ENCODE measurements at places on chromosomes 12 and 14. TPM values are rescaled to one million over a fixed set of nuclear protein-coding genes. Genes with fewer than 3 reads are reported as not detected.

The BEST3 gene
- not detected for polyA plus RNA-seq

The TMEM119 gene
- polyA plus RNA-seq, result 154 TPM

GRCh38 chr12:27627123-27627852 is 69.0 kb upstream of the REP15 start:
- peak overlapping the region; percentile 31 for H3K4me3 ChIP-seq
- H3K4me1 ChIP-seq, result peaks cover 17% of the 10 kb centered on the region

The KRT73 gene
- not detected for polyA plus RNA-seq

- DNase-seq, result no peak
- H3K4me1 ChIP-seq, result no peaks in the 10 kb centered on the region
- no peak overlapping the region for H3K4me3 ChIP-seq
Observed at GRCh38 chr14:70257526-70257925, 68.8 kb upstream of the SLC8A3 start.

The MORN3 gene
- 0.23 TPM for polyA plus RNA-seq

The RHEBL1 gene
- polyA plus RNA-seq, result 0.41 TPM

DNA sequence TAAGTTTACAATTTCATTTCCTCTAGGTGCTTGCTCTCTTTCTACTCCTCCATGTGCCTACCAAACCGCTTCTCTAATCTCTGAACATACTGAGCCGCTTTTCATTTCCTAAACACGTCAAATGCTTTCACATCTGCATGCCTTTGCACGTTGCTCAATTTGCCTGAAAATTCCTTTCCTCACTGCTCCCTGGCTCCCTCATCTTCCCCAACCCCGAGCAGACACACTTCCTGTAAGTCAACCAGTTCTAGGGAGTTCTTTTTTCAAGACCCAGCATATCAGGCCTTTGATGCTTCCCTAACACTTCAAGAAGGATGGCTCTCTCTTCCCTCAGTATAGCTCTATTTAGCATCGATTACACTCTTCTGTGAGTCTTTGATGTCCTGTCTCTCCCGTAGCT is 50.3 kb downstream of the LMO3 start:
- no peaks in the 10 kb centered on the region for H3K27me3 ChIP-seq
- H3K4me1 ChIP-seq, result no peaks in the 10 kb centered on the region
- H3K4me3 ChIP-seq, result peak overlapping the region; percentile 2
- DNase-seq, result no peak
- H3K27ac ChIP-seq, result no peak overlapping the region
- no peaks in the 10 kb centered on the region for H3K36me3 ChIP-seq

The CRACR2A gene
- polyA plus RNA-seq, result 5.9 TPM

The NPAS3 gene
- 0.10 TPM for polyA plus RNA-seq

DNA sequence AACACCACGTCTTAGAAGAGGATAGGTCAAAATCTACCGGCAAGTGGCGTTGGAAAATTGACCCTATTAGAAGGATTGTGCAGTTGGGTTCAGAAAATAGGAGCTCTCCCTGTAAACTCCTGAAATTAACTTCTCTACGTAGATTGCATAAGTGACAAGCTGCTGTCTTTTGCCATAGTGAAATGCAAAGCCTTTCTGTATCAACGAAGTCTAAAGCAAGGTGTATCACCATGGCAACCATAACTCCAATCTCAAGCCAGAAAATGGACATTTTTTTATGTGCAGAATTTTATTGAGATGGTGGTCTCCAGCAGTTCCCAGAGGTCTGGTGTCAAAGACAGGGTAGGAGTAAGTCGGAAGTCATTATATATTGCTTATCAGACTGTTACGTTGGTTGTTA is 367.7 kb upstream of the NOVA1 start:
- DNase-seq, result no peak
- H3K4me3 ChIP-seq, result no peak overlapping the region
- H3K36me3 ChIP-seq, result no peaks in the 10 kb centered on the region
- H3K4me1 ChIP-seq, result no peaks in the 10 kb centered on the region
- H3K27me3 ChIP-seq, result no peaks in the 10 kb centered on the region

The ZNF891 gene
- 0.27 TPM for polyA plus RNA-seq

DNA sequence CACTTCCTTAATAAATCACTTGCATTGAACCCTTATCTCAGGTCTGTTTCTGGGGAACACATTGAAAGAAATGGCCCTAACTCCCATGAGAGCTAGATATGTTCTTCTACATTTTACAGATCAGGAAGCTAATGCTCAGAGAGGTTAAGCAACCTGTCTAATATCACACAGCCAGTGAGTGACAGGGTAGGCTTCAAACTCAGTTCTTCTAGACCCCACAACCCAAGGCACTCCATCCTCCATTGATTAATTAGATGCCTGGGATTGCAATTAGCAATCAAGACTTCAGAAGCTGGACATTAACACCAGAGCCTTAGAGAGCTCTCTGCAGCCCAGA is 59.8 kb downstream of the C14orf132 start:
- no peak for DNase-seq
- H3K36me3 ChIP-seq, result no peaks in the 10 kb centered on the region
- peaks cover 16% of the 10 kb centered on the region for H3K4me1 ChIP-seq
- H3K27ac ChIP-seq, result no peak overlapping the region
- H3K27me3 ChIP-seq, result no peaks in the 10 kb centered on the region
- no peak overlapping the region for H3K4me3 ChIP-seq

The ACACB gene
- polyA plus RNA-seq, result 1.7 TPM

- no peaks in the 10 kb centered on the region for H3K4me1 ChIP-seq
- H3K36me3 ChIP-seq, result no peaks in the 10 kb centered on the region
- H3K27me3 ChIP-seq, result no peaks in the 10 kb centered on the region
- DNase-seq, result no peak
- no peak overlapping the region for H3K4me3 ChIP-seq
Observed at GRCh38 chr14:96324219-96324618, 38.9 kb downstream of the ATG2B start.

DNA sequence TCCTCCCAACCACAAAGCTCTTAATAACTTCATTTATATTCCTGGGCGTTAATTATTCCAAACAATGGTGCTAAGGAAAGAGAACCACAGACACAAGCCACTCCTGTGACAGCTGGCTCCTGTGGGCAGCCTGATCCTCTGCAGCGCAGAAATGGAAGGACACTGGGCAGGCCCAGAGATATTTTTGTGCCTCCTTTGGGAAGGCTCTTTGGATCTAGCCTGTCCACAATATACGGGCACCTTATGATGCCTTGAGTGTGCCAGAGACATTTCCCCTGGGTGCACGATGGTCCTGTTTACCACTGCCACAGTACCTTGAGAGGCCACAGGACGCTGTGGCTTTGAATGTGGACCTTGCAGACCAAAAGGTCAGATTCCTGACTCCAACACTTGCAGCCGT is 2.1 kb downstream of the ASB2 start:
- no peak overlapping the region for H3K4me3 ChIP-seq
- H3K27ac ChIP-seq, result no peak overlapping the region
- no peaks in the 10 kb centered on the region for H3K36me3 ChIP-seq
- no peaks in the 10 kb centered on the region for H3K27me3 ChIP-seq

The KLHL33 gene
- 0.09 TPM for polyA plus RNA-seq

GRCh38 chr12:39490500-39491282 is 47.8 kb upstream of the KIF21A start:
- H3K4me3 ChIP-seq, result no peak overlapping the region
- peak; percentile 22 for DNase-seq
- no peaks in the 10 kb centered on the region for H3K27me3 ChIP-seq

DNA sequence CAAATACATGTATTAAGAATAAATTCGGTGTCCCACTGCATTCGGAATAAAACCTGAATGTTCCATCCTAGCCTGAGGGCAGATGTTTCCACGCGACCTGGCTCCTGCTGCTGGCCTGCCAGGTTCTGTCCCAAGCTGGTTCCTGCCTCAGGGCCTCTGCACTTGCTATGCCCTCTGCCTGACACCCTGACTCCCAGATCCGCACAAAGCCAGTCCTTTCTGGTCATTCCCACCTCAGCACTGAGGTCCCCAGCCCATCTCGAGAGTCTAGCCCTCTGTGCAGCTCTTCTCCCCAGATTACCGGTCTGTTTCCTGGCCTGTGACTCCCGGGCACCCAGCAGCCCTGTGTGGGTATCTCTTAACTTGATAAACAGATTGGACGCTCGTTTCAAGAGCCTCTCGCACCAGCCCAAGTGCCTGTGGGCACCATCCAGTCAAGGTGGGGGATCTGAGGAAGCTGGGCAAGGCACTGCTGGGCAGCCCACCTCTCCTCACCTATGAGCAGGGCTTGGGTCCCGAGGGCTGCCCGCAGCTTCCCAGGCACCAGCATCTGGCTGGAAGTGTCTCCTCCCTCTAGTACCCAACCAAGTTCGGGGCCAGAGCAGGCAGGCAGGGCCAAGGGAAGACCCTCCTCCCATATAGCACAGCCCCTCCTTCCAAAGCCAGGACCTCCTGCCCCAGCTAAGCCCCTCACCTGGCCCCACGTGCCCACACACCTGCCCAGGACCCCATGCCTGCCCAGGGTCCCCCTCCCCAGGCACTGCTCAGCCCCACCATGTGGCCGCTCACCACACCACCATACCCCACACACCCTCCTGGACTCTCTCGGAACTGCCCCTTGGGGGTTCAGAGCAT is 132.2 kb downstream of the NCOR2 start:
- peaks cover 4% of the 10 kb centered on the region for H3K4me1 ChIP-seq
- H3K27me3 ChIP-seq, result no peaks in the 10 kb centered on the region
- no peak for DNase-seq
- H3K36me3 ChIP-seq, result peaks cover 5% of the 10 kb centered on the region

- H3K4me3 ChIP-seq, result no peak overlapping the region
- no peak overlapping the region for H3K27ac ChIP-seq
- no peaks in the 10 kb centered on the region for H3K4me1 ChIP-seq
Observed at GRCh38 chr12:122860040-122860853, 25.0 kb downstream of the HIP1R start.

The STAC3 gene
- 0.33 TPM for polyA plus RNA-seq

GRCh38 chr14:55771242-55771981 is 191.4 kb downstream of the KTN1 start:
- H3K4me3 ChIP-seq, result no peak overlapping the region
- no peaks in the 10 kb centered on the region for H3K36me3 ChIP-seq
- no peaks in the 10 kb centered on the region for H3K4me1 ChIP-seq
- H3K27ac ChIP-seq, result no peak overlapping the region
- DNase-seq, result no peak
- no peaks in the 10 kb centered on the region for H3K27me3 ChIP-seq

The C14orf119 gene
- polyA plus RNA-seq, result 115 TPM

DNA sequence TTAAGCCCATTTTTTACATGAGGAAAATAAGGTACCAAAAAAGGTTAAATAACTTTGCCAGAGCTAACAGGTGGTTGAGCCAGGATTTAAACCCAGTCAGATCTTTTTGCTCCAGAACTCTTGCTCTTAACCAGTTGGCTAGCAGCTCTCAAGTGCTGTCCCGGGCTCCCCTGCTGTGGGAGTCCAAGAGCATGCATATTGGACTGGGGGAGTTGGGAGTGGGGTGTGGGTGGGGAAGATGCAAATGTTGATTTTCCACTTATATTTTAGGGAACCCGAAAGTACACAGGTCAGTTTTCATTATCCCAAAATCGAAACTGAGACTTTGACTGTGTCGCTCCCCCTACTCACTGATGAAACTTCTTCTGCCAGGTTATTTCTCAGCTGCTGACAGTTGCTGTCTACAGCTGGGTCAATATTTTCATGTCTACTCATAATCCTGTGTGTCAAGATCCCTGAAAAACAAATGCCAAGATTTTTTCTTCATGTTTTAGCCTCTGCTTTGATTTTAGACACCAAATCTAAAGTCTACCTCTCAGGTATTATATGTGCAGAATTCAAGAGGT is 172.3 kb upstream of the TMPO start:
- H3K4me1 ChIP-seq, result no peaks in the 10 kb centered on the region
- H3K36me3 ChIP-seq, result no peaks in the 10 kb centered on the region
- H3K27ac ChIP-seq, result no peak overlapping the region

The RAN gene
- polyA plus RNA-seq, result 1,342 TPM

The KRT6A gene
- polyA plus RNA-seq, result 0.32 TPM

- no peaks in the 10 kb centered on the region for H3K4me1 ChIP-seq
- no peaks in the 10 kb centered on the region for H3K36me3 ChIP-seq
- H3K27ac ChIP-seq, result no peak overlapping the region
Observed at GRCh38 chr12:84034871-84035270, 877.7 kb downstream of the SLC6A15 start.

- no peak overlapping the region for H3K4me3 ChIP-seq
- H3K36me3 ChIP-seq, result no peaks in the 10 kb centered on the region
- H3K27me3 ChIP-seq, result no peaks in the 10 kb centered on the region
- H3K27ac ChIP-seq, result no peak overlapping the region
- peak; percentile 91 for DNase-seq
Observed at GRCh38 chr12:42862055-42862454, 272.5 kb upstream of the PRICKLE1 start.

- no peaks in the 10 kb centered on the region for H3K27me3 ChIP-seq
- peak; percentile 96 for DNase-seq
- no peak overlapping the region for H3K27ac ChIP-seq
- H3K4me1 ChIP-seq, result peaks cover 4% of the 10 kb centered on the region
Observed at GRCh38 chr12:116222358-116222757, 55.1 kb downstream of the MED13L start.

GRCh38 chr14:69625299-69626131 is 14.1 kb downstream of the SUSD6 start:
- no peaks in the 10 kb centered on the region for H3K27me3 ChIP-seq
- H3K27ac ChIP-seq, result no peak overlapping the region
- DNase-seq, result no peak
- no peaks in the 10 kb centered on the region for H3K36me3 ChIP-seq

The LBHD2 gene
- not detected for polyA plus RNA-seq
